ENCODE measurements at places on chromosomes 3 and 15.

GRCh38 chr3:160649596-160649995 lies 27.4 kb upstream of the ARL14 start:
- no peak for DNase-seq

DNA sequence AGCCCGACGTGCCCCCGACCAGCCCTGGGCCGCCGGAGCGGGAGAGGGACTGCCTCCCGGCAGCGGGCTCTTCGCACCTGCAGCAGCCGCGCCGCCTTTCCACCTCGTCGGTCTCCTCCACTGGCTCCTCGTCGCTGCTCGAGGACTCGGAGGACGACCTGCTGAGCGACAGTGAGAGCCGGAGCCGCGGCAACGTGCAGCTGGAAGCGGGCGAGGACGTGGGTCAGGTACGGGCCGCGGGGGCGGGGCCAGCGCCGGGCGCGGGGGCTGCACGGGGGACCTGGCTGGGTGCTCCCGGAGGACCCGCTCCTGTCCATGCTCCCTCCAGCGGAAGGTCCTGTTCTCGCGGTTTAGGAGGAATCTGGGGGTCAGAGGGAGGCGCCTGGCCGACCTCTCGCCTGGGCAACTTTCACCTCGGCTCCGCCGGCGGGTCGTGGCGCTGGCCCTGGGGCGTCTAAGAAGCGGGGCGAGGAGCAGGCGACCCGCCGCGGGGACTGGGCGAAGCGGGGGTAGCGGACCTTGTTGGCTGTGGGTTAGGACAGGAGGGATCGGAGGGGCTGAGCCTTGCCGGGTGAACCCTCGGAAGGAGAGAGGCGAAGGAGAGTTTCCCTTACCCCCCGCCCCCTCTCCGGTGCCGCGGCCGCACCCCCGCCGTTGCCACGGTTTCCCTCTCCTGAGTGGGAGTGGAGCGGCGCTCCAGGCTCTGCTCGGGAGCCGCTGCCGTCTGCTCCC lies 682 bp downstream of the ITPKA start:
- no peak for DNase-seq

GRCh38 chr15:32679298-32679690 lies 37.8 kb downstream of the SCG5 start:
- DNase-seq: no peak

DNA sequence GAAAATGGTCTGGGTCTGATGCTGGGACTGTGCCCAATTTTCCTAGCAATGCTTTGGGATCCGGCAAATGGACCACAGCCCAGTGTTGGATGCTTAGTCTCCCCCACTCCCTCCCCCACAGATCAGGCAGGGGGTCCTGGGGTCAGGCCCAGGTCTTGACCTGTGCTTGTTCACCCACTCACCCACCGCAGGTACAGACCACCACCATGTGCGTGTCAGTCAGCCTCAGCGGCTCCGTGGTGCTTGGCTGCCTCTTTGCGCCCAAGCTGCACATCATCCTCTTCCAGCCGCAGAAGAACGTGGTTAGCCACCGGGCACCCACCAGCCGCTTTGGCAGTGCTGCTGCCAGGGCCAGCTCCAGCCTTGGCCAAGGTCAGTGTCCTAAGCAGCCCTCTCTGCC lies 10.6 kb downstream of the GRM2 start:
- DNase-seq: no peak

DNA sequence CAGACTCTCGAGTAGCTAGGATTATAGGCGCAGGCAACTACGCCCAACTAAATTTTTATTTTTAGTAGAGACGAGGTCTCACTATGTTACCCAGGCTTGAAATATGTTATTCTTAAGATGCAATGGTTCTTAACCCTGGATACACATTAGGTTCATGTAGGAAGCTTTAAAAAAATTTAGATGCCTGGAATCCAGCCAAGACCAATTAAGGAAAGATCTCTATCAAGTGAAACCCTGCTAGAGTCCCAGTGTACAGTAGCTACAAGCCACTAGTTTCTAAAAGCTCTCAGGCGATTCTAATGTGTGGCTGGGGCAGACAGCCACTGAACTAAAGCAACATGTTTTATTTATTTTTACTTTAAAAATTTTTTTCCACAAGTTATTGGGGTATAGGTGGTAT lies 33.2 kb downstream of the TRIM69 start:
- no peak for DNase-seq

- DNase-seq: no peak
Measured at GRCh38 chr15:74345051-74345450, 22.4 kb downstream of the CYP11A1 start.

DNA sequence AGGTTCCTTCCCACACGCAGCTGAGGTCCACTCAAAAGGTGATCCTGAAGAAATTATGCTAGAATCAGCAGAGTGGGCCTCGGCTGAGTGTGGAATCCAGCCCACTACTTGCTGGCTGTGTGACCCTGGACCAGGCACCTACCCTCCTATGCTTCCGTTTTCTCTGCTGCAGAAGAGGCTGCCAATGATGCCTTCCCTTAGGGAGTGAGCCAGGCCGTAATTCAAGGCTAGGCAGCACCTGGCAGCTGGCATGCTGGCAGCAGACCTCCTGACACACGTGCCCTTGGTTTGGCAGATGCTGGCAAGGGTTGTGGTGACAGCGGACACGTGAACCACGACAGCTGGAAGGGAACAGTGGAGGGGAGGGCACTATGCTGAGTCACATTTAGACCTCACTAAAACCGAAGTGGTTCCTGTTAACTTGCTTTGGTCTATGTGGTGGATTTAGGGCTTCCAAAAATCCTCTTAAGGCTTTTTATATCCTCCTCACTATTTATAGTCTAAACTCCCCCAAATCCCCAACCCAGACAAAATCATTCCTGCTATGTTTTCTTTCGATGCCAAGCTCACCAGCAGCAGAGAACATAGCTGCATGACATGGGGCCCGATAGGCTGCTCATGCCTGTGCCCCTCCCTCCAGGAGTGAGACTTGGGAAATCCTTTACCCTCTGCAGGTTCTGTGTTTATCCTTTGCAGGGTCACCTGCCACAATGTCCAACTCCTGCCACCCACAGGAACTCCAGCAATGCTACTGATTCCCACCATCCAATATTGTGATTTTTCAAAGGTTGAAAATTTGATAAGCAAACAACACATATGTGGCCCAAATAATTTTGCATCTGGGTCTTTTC lies 10.6 kb upstream of the PCSK6 start:
- DNase-seq: peak; percentile 24

- no peak for DNase-seq
Measured at GRCh38 chr15:98586066-98586465, 62.3 kb upstream of the IGF1R start.

DNA sequence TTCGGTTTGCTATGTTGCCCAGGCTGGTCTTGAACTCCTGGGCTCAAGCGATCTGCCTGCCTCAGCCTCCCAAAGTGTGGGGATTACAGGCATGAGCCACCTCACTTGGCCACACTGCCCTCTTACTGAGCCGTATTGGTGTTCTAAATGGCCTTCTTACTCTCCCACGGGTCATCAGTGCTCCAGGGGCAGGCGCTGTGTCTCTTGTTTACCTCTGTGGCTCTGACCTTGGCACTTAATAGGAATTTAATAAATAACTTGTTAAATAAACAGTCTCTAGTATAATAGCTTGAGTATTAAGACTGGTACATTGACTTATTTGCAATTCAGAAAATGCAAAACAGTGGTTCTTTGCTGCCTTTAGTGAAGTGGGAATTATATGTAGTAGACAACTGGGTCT lies 13.7 kb downstream of the FLNB start:
- DNase-seq: no peak

- no peak for DNase-seq
Measured at GRCh38 chr3:73796382-73796781, 171.6 kb upstream of the PDZRN3 start.

DNA sequence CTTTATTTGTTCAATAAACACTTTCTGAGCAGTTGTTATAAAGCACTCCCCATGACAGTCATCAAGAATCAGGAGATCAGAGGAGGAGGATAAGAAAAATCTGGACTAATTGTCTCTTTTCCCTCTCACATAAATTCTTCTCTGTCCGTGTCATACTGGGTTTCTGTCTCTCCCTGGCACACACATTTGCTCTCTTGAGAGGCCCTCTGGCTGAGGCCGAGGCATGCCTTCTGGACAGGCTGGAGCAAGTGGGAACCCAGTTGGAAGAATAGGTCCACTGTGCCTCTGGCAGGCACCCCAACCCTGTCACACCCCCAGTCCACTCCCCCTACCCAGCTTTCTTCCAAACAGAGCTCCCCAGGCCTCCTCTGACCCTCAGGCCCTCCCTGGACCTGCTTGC lies 315.8 kb downstream of the UACA start:
- DNase-seq: no peak

DNA sequence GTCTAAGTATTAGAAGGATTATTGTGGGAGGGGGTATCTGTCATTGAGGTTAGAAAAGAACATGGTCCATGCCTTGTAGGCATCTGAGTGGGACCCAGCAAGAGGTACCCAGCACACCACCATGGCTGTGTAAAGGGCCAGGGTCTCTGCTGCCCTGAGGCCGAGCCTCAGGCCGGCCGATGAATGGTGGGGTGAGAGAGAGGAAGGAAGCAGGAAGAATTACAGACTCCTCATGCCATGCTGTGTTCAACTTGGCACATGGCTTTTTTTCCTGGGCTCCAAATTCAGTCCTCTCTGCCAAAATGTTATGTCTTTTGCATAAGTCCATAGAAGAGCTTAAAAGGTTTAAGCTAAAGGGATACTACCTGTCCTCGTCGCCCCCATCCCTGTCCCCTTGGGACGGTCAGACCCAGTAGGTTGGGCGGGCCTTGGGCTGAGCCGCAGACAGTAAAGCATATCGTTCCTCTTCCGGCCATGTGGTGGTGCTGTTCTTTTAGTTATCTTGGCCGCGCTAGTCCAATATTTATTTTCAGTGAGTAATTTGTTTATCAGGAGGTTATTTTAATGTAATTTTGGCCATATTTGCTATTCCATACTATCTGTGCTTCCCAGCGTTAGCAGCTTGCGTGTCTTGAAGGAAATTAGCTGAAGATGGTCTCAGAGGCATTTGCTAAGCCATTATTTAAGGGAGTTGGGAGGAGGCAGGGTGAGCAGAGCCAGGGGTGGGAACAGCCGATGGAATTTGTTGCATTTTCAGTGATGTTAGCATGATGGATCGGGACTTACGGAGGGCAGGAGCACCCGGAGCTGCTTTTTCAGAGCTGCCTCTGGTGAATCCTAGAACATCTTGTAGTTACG lies 152.4 kb downstream of the AGBL1 start:
- DNase-seq: peak; percentile 23

DNA sequence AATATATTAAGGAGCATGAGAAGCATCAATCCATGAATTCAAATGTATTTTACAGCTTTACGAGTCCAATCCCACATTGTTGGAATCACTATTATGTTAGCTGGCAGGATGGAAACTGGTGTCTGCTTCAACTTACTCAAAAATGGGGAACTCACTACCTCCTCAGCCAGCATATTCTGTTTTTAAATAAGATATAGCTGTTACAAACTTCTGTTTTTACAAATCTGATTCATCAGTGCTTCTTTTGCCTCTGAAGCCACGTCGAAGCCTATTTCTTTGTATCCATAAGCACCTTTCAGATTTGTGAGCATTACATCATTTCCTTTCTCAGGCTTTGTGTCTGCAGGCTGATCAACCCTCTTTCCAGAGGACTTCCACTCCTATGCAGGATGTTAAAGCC lies 105.9 kb downstream of the TPRG1 start:
- DNase-seq: no peak
